ENCODE measurements at places on chromosomes 7 and 10.

DNA sequence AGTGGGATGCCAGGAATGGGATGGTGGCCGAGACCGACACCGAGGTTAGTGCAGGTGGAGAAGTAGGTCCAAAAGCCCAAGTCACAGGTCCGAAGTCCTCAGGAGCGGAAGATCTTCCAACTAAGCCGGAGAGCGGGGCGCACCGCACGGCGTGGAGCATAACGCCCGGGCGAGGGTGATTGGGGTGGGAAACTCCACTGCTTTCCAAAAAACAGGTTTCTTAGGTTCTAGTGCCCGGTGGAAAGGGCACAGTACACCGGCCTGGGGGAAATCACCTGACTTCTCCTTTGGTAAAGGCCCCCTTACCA lies 11.4 kb upstream of the SPAG6 start:
- DNase-seq, result no peak

DNA sequence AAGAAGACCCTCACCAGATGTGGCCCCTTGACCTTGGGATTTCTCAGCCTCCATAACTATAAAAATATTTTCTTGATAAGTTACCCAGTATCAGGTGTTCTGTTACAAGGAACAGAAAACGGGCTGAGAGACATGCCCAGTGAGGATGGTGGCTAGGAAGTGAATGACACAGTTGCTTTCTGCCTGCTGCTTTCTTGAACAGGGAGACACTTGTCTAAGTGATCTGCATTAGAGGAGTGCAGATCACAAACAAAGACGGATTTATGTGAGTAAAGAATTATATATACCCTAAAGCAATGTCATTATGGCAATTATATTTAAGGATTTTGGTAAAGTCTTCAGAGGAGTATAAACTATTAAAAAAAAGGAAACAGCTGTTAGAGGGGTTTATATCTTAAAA lies 169.2 kb upstream of the AHR start:
- no peak for DNase-seq

- no peak for DNase-seq
Observed at GRCh38 chr7:7164591-7164990, 17.8 kb upstream of the C1GALT1 start.

GRCh38 chr10:132520177-132520811 lies 17.3 kb upstream of the INPP5A start:
- no peak for DNase-seq

- no peak for DNase-seq
Observed at GRCh38 chr7:140685407-140686087, 11.0 kb upstream of the NDUFB2 start.

DNA sequence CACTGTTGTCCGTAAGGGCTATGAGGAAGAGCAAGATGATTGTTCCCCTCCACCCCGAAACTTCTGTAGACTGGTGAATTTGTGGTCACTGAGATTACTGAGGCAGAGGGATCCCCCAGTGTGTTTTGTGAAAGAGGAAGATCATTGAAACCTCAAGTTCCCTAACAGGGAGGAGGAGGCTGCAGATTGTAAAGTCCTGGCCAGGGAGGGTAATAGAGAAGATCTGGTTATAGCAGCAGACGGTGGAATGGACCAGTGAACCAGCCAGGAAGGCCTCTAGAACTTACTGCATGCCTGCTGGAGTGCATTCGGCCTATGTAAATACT lies 31.1 kb downstream of the LMTK2 start:
- DNase-seq, result no peak

DNA sequence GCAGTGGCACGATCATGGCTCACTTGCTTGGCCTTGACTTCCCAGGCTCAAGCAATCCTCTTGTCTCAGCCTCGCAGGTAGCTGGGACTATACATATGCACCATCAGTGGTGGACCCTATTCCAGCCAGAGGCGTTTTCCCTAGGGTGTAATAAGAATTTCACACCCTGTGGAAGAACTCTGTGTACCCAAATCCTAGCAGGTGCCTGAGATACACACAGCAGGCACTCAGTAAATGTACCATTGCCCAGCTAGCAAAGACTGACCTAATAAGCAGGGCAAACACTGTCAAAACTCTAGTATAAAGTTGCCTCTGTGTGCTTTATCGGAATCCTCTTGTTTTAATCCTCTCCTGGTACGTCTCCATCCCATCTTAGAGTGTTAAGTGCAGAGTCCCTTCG lies 33.7 kb upstream of the BHLHA15 start:
- no peak for DNase-seq

DNA sequence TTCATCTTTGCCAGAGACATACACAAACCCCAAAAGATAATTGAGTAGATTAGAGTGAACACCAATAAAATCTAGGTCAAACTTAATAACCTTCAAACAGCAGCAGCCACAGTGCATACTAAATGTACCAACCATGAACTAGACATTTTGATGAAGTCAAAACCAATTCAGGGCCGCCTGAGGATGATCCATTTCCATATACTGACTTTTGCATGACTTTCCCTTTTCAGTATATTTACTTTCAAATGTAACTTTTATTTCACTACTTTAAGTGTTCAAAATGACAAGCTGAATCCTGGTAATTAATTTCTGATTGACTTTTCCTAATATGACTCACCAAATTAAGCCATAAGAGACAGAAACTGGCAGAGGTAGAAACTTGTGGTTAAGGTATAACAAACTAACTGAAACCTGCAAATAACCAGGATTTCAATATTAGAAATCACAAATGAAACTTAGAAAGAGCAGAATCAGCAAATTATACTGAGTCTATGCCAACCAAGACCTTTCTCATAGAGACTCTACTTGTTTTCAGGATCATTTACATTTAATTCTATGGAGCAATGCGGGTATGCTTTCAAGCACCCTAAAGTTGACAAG lies 171.9 kb upstream of the LRRN3 start:
- DNase-seq, result no peak

DNA sequence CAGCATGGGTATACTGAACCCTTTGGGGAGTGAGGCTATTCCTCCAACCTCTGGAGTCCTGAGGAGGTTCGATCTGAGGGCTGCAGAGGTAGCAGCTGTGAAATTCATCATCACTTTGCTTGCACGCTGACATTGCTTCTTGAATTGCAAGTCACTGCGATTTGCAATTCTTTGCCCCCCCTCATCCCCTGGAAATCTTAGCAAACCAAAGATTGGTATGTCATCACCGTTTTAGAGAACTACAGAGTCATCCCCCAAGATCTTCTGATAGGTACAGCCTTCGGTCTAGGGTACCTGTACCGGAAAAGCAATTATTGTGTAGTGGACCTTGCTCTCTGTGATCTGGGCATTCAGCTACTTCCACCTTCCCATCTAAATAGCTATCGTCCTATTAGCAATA lies 192.6 kb downstream of the KLF6 start:
- DNase-seq, result no peak

Measured in stimulated activated CD4-positive, alpha-beta T cell treated with anti-CD3 and anti-CD28 coated beads, TNF-alpha, amount 100 ng/mL, for 4 hours (primary cell).